ENCODE measurements at places on chromosomes 6 and 20.

DNA sequence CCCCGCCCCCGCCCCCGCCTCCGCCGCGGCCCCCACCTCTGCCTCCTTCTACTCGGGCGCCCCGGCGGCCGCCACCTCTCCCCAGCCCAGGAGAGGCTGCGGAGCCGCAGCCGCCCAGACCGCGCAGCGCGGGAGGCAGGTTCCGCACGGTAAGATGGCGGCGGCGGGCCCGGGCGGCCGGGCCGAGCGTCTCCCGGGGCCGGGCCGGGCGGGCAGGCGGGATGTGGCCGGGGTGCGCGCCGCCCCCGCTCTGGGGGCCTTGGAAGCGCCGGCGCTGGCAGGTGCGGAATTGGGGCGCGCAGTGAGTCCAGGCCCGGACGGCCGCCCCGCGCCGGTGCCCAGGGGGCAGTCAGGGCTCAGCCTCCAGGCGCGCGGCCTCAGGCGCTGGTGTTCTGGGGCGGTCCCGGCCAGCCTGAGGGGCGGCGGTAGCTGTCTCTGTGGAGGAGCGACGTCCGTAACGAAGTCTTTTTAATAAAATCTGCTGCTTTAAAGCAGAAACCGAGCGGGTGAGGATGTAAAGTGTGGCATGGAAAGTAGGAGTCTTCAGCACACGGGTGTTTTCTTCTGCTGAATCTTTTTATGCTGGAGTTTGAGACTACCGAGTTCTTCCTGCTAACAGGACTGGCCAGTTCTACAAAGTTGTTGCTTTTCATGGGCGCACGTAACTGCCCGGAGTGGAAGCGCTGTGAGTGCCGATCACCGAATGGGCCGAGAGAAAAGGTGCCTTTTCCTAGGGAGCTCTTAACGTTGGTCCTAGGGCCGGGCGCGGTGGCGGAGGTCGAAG is at the start of gene GID8:
TSS of gene GID8 (plus strand) at position 43 of the 784 bp plus-strand sequence. CDS start 3,356 bp downstream, outside the sequence.
- DNase-seq, result peak; percentile 28

GRCh38 chr20:60888771-60889170 is 363.3 kb upstream of the CDH4 start:
- no peak for DNase-seq

DNA sequence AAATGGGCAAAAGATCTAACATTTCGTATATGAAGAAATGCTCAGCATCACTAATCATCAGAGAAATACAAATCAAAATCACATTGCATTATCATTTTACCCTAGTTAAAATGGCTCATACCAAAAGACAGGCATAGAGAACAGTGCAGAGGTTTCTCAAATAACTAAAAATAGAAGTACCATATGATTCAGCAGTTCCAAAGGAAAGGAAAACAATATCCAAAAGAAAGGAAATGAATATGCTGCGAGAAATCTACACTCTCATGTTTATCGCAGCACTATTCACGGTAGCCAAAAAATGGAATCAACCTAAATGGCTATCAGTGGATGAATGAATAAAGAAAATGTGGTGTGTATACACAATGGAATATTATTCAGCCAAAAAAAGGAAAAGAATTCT is 63.5 kb downstream of the VTA1 start:
- DNase-seq, result no peak

DNA sequence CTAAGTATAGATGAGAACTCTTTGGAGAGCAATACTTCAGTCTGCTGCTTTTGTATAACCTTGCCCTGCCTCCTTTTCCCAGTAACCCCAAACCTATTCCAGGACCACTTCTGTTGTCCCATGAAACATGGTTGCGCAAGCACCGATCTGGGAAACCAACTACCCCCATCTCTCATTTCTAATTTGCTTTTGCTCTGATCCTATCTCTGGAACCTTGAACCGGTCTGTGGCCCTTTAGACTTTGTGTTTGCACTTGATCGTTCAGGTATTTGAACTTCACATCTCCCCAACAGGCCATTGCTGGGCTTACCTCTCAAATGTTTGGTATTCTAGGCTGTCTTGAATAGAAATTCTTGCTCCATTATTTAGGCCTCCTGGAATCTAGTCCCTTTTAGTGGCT is 25.0 kb downstream of the L3MBTL3 start:
- DNase-seq, result no peak

- no peak for DNase-seq
These were observed 6.6 kb upstream of the CCR6 start for GRCh38 chr6:167116109-167116837.

GRCh38 chr6:40733770-40734396 is 146.7 kb upstream of the LRFN2 start:
- no peak for DNase-seq

- no peak for DNase-seq
These were observed 1.4 kb downstream of the FYN start for GRCh38 chr6:111871725-111872400.

- DNase-seq, result no peak
These were observed 1574.9 kb downstream of the HACE1 start for GRCh38 chr6:103284835-103285234.

DNA sequence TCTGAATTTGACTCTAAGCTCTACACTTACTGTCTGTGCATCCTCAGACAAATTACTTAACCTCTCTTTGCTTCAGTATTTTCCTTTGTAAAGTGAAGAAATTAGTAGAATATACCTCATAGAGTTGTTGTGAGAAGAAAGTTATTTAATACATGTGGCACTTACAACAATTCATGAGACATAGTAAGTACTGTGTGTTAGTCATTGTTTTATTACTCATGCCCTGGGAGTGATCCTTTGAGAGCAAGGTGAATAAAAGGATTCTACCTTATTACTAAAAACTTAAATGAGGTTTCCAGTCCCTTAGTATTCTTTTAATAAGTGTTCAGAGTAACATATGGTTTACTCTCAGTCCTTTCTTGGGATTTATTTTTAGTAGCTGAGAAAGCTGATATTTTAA is 233.6 kb upstream of the MAP3K7 start:
- DNase-seq, result no peak

DNA sequence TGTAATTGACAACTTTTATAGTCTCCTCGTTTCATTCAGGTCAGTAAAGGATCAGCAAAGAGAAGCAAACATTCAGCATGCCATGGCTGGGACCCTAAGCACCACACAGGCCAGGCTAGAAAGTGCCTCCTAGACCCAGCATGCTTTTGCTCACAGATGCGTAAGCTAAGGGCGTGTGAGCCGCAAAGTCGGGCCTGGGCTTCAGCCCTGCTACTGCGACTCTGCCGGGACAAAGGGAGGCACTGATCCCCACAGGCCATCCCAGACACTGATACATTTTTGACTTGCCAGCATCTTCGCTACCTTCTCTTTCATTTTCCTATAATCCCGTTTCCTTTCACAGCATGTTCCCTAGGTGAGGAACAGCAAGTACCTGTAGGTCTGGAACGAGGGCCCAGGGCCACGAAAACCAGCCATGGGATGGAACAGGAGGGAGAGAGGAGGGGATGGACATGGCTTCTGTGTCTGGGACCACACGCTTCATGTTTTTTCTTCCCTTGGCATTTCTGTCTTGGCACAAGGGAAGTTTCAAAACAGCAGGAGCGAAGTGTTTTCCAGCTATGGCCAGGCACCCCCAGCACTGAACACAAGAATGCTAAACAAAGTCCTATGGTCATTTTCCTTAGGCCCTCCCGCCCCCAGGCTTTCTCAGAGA is 42.6 kb downstream of the IRF4 start:
- no peak for DNase-seq

- DNase-seq, result no peak
These were observed 135.9 kb upstream of the FUT9 start for GRCh38 chr6:95879856-95880255.

GRCh38 chr20:31819083-31819784 is at the start of gene MYLK2:
MYLK2 (plus strand) TSS chr20:31819356; CDS start chr20:31819581, 225 bp downstream.
- no peak for DNase-seq

GRCh38 chr20:63150911-63151531 is 64.9 kb downstream of the YTHDF1 start:
- DNase-seq, result no peak

- no peak for DNase-seq
These were observed 14.2 kb downstream of the KCNG1 start for GRCh38 chr20:51008718-51009117.

DNA sequence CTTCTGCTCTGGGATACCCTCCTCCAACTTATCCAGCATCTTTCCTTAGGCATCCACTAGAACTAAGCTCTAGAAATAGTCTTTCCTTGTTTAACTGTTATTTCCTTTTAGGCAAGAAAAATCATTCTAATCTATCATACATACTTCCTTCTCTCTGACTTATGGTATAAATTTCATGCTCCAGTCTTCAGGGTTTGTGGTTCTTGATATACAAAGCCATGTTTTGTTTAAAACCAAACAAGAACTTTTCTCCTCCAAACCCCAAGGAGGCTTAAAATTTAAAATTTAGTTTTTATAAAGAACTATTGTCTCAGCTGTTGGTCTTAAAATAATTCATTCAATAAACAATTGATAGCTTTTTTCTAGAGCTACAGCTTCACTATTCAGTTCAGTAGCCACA is 77.2 kb downstream of the CD164 start:
- DNase-seq, result no peak

- DNase-seq, result no peak
These were observed 3.6 kb downstream of the AVP start for GRCh38 chr20:3080939-3081388.

DNA sequence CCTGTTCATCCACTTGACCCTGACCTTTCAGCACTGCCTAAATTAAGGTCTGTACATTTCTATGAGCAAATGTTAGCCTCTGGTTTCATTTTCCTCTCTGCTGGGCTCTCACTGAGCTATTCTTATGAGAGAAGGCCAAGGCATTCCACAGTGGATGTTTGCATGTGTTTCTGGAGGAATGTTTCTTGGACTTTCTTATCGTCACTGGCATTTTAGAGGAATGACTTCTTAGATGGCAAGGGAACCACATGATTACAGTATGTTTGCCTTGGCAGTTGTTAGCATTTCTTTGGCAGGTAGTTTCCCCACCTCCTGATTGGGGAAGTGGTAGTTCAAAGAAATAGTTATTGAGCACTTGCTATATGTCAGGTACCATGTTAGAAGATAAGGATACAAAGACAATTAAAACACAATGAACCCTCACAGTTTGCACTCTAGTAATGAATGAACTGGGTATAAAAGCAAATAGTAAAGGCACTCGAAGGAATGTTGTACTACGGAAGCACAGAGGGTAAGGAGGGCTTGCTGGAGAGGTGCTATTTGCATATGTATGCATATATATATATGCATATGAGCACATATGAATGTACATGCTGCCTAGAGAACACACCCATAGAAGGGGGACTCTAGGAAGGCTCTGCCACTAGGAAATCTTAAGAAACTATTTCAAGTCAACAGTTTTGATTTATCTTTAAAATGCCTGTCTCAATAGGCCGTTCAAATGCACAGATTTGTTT is 307.4 kb downstream of the EYA4 start:
- DNase-seq, result no peak

DNA sequence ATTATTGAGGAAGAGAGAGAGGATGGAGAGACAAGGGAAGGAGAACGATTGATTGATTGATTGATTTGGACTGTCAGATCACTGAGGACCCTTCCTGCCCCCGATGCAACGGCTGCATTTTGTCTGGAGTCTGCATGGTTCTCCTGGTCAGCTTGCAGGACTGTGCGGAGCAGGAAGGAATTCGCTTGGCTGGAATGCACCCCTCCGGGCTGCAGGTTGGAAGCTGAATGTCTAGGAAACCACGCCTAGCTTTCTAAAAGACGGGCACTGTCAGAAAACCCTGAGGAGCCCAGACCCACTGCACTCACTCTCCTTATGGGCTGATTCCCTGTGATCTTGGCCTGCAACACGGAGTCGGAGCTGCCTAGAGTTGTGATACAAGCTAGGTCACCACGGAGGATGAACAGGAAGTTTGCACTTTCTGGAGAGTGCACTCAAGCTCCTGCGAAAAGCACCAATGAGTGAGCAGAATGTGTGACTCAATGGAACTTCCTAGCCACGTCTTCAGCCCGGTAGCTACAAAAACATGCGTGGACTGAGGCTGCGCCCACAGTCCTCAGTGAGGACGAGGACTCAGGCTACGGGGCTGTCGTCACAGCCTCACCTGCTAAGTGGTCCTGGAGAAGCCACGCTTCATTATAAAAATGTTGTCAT is 14.4 kb downstream of the DACT2 start:
- no peak for DNase-seq

DNA sequence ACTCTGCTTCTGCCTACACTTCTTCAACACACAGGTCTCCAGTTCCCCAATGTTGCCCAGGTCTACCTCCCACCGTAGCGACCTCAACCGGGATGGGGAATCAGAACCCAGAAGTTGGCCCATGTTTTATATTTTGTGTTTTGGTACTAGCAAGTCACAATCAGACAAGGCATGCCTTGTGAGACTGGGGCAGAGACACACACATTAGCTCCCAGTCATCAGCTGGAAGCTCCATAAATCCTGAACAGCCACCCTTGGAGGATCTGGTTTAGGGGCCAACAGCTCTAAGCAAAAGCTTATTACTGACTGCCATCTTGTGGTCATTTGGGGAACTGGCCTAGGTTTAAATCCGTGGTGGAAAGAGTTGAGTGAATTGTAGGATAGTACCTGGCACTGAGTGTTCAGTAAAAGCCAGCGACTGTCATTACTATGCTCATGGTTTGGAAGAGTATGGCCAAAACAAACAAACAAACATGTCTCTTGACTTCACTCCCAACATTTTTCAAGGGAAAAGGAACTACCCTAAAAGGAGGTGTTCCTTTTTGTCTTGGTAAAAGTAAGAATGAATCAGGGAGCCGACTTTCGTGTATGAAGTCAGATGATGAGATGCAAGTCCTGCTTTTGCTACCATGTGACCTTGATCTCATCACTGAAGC is 40.5 kb downstream of the PIM1 start:
- DNase-seq, result peak; percentile 73

- no peak for DNase-seq
These were observed 35.1 kb downstream of the RBM38 start for GRCh38 chr20:57426271-57426689.

- DNase-seq, result peak; percentile 29
These were observed 79.5 kb upstream of the MYL9 start for GRCh38 chr20:36461600-36462439.

DNA sequence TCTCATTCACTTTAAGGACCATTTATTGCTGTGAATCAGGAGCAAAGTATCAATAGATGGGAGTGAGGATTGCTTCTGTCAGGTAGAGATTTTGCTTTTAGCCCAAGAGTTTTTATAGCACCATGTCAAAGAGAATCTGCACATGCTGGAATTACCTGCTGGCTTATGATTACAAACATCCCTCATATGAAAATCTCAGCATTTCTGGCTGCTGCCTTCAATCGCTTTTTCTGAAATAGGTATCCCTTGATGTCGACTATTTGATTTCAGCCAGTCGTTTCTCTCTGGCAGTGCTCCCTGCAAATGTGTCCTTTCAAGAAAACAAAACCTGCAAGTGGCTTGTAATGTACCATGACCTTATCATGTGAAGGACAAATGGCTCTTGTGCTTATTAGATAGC is 34.5 kb upstream of the NEDD9 start:
- DNase-seq, result no peak

GRCh38 chr20:53875452-53875851 is 194.9 kb downstream of the BCAS1 start:
- DNase-seq, result no peak

DNA sequence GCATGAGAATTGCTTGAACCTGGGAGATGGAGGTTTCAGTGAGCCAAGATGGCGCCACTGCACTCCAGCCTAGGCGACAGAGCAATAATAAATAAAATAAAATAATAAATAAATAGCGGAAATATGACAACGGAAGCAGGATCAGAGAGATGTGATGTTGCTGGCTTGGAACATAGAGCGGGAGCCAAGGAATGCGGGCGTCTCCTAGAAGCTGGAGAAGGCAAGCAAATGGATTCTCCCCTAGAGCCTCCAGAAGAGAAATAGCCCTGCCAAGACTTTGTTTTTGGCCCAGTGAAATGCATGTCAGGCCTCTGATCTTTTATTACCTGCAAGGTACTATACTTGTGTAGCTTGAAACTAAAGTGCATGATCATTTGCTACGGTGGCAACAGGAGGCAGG is 12.4 kb downstream of the KIAA1755 start:
- DNase-seq, result no peak

GRCh38 chr6:83310046-83310445 is 116.9 kb downstream of the RWDD2A start:
- DNase-seq, result no peak

All from effector CD4-positive, alpha-beta T cell (primary cell).